Activated CD4-positive, alpha-beta memory T cell treated with anti-CD3 and anti-CD28 coated beads for 36 hours (primary cell): ENCODE measurements at places on chromosomes 4 and X.

- H3K36me3 ChIP-seq, result peaks cover 3% of the 10 kb centered on the region
- H3K4me1 ChIP-seq, result peaks cover 57% of the 10 kb centered on the region
- no peak overlapping the region for H3K27ac ChIP-seq
- no peak overlapping the region for H3K4me3 ChIP-seq
These were observed 40.1 kb downstream of the STIM2 start for GRCh38 chr4:26900765-26901164.

- H3K36me3 ChIP-seq, result no peaks in the 10 kb centered on the region
- H3K27ac ChIP-seq, result no peak overlapping the region
- H3K27me3 ChIP-seq, result no peaks in the 10 kb centered on the region
- H3K4me1 ChIP-seq, result peaks cover 9% of the 10 kb centered on the region
These were observed 1.9 kb downstream of the CHRNA9 start for GRCh38 chr4:40337051-40337450.

GRCh38 chr4:57190601-57191481 is 80.7 kb upstream of the IGFBP7 start:
- no peak overlapping the region for H3K27ac ChIP-seq
- peaks cover 6% of the 10 kb centered on the region for H3K27me3 ChIP-seq
- H3K4me3 ChIP-seq, result no peak overlapping the region
- no peaks in the 10 kb centered on the region for H3K4me1 ChIP-seq
- no peaks in the 10 kb centered on the region for H3K36me3 ChIP-seq
- peak; percentile 36 for DNase-seq

GRCh38 chr4:71126719-71127118 is 133.3 kb downstream of the DCK start:
- no peak for DNase-seq
- no peak overlapping the region for H3K4me3 ChIP-seq
- no peaks in the 10 kb centered on the region for H3K36me3 ChIP-seq
- no peaks in the 10 kb centered on the region for H3K4me1 ChIP-seq
- no peak overlapping the region for H3K27ac ChIP-seq
- peaks cover 2% of the 10 kb centered on the region for H3K27me3 ChIP-seq

- no peak for DNase-seq
- no peak overlapping the region for H3K27ac ChIP-seq
- no peaks in the 10 kb centered on the region for H3K4me1 ChIP-seq
- H3K36me3 ChIP-seq, result no peaks in the 10 kb centered on the region
- H3K4me3 ChIP-seq, result no peak overlapping the region
These were observed 22.0 kb downstream of the C4orf54 start for GRCh38 chr4:99635601-99636000.
